Hindlimb muscle (tissue), 1 donor: ENCODE measurements at places on chromosomes 1 and 21.

GRCh38 chr1:228977307-228977706 lies 242.0 kb downstream of the RHOU start:
- no peak for DNase-seq

GRCh38 chr1:80402625-80403024 lies 1396.1 kb upstream of the ADGRL4 start:
- DNase-seq = no peak

GRCh38 chr1:14742181-14742980 lies 143.9 kb downstream of the KAZN start:
- no peak for DNase-seq

DNA sequence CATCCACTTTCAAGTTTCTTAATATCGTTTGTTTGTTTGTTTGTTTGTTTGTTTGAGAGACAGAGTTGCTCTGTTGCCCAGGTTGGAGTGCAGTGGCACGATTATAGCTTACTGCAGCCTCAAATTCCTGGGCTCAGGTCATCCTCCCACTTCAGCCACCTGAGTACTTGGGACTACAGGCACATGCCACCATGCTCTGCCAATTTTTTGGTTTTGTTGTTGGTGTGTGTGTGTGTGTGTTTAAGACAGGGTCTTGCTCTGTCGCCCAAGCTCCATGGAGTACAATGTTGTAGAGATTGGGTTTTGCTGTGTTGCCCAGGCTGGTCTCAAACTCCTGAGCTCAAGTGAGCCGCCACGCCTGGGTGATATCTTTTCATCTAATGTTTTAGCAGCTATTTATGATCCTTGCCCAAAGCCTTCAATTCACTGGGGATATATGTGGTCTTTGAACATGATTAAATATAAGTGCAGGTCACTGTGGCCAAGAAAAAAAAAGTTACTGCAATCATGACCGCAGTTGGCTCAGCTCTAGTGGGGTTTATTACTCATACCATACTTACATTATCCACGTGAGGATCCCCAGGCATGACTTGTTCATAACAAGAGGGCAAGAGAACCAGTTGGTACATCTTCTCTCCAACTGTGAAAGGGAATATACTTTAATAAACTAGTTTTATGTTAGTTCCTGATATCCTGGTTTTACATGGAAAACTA lies 8.0 kb downstream of the RRP1B start:
- DNase-seq = no peak

DNA sequence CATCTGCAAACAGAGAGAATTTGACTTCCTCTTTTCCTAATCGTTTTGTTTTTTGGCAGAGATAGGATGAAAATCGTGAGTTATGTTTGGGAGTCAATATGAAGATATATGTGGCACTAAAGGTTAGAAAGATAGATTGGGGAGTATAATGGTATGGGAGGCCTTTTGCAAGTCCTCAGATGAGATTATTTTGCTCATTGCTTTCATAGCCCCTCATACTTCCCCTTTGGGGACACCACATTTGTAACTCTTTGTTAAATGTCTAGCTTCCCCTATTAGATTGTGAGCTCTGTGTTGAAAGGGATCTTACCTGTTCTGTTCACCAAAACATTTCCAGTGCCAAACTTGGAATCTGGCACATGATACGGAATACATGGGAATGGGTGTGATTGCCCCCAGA lies 30.2 kb downstream of the RAVER2 start:
- no peak for DNase-seq

- no peak for DNase-seq
Observed at GRCh38 chr1:151944126-151944856, 35.0 kb upstream of the THEM4 start.

- no peak for DNase-seq
Observed at GRCh38 chr1:239662950-239663349, 276.6 kb downstream of the CHRM3 start.

- DNase-seq = no peak
Observed at GRCh38 chr21:28752131-28752530, 240.5 kb downstream of the LTN1 start.
